ENCODE measurements at places on chromosomes 16 and 17.

DNA sequence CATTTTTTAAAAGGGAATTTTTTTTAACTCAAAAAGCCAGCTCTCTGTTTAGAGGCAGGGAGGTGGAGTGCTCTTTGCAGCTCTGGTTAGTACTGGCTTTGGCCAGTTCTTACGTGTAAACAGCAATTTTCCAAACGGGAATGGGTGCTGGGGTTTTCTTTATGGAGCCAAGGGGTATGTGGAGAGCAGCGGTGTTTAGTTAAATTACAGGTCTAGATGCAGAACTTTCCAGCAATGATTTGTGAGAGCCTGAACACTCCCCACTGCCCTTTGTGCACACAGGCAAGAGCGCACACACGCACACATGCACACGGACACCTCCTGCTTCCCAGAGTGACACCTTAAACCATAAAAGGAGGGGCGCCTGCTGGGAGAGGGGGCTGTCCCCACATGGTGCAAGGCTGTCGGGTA lies 140.2 kb downstream of the MSI2 start:
- DNase-seq, result no peak

DNA sequence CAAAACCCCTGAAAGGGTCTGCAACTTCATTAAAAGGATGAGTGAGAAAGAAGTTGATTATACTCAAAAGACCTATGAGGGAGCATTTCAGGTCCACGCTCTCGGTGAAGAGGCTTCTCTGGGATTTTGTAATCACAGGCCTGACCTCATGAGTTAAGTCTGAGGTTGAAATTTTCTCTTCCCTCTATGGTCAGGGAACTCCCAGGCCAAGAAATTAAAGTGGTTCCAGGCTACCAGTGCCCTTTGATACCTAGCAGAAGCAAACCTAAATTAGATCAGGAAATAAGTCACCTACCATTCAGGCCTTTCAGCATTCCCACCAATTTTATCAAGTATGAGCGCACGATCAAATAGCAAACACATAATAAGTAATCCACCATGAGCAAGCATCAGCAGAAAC lies 27.9 kb downstream of the MBTD1 start:
- no peak for DNase-seq

DNA sequence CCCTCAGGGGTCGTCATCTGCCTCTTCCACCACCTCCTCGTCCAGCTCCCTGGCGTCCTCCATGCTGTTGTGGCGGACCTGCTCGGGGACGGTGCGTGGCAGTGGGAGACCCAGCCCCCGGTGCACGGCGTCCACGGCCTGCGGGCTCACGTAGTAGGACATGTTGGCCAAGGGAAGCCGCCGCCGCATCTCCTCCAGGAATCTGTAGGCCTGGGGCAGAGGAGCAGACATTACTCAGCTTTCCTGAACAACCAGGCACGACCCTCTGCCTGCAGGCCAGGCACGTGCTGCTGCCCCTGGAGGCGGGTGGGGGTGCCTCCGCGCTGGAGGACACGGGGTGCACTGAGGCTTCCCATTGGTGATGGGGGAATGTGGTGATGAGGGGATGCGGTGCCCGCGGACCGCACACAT lies 17.8 kb downstream of the TELO2 start:
- no peak for DNase-seq

DNA sequence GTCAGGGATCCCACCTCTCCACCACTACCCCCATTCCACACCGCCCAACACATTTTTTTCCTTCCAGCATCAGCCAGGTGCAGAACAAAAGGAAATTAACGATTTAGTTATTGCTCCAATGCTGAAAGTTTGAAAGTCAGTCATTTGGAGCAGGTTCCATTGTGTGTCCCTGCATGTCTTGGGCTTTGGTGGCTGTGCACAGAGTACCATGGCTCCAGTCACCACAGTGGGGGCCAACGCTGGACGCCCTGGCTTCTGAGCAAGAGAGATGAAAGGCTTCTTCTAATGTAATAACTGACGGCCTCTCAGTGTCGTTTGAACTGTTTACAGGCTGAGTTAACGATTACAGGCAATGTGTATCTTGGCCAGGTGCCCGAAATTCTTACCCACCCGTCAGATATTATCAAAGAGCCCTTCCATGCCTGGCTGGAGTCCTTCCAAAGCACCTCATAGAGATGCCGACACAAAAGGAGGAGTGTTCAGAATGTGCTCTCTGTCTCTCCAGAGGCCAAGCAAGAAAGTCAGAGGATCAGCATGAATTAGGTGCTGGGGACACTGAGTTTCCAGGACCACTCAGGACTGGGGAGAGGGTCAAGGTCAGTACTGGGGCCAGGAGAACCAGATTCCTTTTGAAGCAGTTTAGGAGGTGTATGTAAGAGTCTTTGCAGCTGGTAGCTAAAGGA lies 25.9 kb downstream of the RNF43 start:
- peak; percentile 91 for DNase-seq

- DNase-seq, result no peak
These were observed 7.9 kb upstream of the BAHCC1 start for GRCh38 chr17:81387100-81388090.

GRCh38 chr17:13268791-13269595 lies 251.2 kb upstream of the ELAC2 start:
- DNase-seq, result no peak

GRCh38 chr17:83006515-83007455 lies 72.6 kb upstream of the METRNL start:
- no peak for DNase-seq

GRCh38 chr16:11625769-11626168 lies 39.0 kb upstream of the LITAF start:
- DNase-seq, result no peak

GRCh38 chr16:57624806-57625500 lies 3.5 kb upstream of the ADGRG1 start:
- no peak for DNase-seq

DNA sequence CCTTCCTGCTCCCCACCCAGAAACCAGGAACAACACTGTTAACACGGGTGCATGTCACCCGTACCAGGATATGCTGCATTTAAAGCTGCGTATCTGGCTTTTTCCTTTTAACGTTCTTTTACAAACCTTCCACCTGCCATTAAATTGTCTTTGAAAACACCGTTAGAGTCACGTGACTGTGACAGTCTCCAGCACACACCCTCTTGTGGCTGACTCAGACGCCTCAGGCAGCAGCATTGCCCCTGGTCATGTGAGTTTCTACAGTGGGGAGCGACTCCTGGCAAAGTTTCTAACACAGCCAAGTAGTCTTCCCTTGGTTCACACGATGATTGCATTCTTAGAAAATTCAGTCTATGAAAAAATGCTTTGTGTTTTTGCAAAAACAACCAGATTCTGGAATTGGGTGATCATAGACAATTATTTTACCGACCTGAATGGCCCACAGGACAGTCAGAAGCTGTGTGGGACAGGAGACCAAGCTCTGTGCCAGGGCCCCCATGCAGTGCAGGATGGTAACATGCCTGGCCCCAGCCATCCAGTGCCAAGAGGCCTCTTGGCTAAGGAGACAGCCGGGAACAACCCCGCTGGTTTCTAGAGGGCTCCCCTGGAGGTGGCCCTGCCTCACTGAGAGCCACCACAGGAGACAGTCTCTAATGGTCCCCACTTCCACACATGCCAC lies 199.1 kb downstream of the KATNIP start:
- peak; percentile 26 for DNase-seq

DNA sequence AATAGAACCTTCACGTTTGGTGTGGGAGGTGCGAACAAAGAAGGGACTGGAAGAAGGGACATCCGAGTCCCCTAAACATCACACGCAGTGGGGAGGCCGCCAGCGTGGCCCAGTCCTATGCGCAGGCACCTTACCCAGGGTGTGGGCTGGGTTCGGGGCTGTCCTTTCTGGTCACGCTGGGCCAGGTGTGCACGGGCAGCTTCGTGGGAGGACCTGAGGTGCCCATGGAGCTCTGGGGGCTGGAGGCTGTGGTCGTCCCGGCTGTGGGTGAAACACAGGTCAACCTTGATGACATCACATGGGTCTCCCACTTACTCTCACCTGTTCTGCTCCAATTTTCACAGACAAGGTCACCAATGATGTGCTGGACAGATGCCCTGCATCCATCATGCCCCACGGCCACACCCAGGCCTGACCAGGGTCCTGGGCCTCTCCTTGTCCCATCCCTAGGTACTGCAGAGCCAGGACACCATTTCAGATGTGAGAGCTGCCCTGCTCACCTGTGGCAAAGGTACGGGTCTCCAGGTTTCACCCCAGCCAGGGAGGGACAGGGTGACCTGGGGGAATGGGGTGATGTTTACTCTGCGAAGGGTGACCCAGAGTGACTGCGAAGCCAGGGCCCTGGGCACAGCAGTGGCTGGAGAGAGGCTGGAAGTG lies 3.1 kb downstream of the CD300C start:
- DNase-seq, result no peak

GRCh38 chr16:10684511-10685151 lies 10.1 kb downstream of the TEKT5 start:
- DNase-seq, result no peak

DNA sequence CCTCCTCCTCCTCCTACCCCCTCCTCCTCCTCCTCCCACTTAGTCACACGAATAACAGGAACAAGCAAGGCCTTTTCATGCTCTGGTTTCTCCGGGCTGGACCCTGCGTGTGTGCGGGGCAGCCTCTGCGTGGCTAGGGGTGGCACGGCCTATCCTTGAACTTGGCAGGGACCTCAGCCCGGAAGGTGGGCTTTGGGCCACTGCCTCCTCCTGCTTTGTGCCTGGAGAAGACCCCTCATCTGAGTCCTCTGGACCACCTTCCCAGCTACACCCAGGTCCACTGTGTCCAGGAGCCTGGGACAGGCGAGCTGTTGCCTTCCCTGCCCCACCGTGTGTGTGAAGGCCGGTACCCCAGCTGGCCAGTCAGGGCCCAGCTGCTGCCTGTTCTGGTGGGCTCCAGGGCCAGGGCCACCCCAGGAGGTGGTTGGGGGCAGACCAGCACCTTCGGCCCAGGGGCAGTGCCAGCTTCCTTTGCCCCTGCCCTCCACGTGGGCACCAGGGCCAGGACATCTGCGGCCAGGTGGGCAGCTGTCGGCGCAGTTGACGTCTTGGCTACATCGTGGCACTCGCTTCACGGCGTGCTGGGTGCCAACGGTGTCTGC lies 35.4 kb downstream of the GINS2 start:
- DNase-seq, result no peak

DNA sequence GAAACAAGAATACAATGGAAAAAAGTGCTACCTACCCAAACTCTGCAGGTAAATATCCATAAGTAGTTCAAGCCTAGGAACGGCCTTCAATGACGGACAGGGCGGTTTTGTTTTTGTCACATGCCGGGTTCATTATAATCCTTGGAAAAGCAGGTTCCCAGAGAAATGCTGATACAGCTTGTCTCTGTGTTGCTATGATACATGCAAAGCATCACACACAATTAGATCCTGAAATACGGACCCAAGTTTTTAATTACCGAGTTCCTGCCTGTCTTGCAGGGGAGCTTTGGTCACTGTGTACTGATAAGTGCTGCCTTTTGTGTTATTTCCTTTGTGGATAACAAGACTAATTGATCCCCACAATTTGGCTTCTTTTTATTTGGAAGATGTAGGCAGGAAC lies 217.4 kb downstream of the HAPSTR1 start:
- DNase-seq, result peak; percentile 22

DNA sequence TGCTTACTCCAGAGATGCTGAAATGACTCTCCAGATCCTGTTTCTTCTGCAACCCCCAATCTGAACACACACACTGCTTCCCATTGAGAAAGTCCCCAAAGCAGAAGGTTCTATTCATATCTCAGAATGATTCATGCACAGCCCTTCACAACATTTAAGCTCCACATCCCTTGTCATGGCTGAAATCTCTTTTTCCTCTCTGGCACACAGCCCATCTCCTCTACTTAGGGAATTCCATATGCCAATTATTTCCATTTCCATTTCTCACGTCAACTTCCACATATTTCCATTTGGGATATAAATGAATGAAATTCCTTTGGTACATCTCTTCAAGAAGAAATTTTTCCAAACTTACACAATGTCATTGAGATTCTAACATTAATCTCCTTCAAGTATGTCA lies 119.6 kb downstream of the CDH11 start:
- DNase-seq, result no peak

DNA sequence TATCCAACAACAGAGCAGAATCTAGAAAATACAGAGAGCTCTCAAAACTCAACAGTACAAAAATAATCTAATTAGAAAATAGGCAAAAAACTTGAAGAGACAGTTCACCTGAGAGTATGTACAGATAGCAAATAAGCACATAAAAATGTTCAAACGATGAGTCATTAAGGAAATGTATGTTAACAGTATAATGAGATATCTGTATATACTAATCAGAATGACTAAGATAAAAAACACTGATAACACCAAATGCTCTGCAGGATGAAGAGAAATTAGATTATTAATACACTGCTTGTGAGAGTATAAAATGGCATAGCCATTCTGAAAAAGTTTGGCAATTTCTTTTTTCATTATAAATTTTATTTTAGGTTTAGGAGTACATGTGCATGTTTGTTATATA lies 1307.6 kb upstream of the GOT2 start:
- no peak for DNase-seq

DNA sequence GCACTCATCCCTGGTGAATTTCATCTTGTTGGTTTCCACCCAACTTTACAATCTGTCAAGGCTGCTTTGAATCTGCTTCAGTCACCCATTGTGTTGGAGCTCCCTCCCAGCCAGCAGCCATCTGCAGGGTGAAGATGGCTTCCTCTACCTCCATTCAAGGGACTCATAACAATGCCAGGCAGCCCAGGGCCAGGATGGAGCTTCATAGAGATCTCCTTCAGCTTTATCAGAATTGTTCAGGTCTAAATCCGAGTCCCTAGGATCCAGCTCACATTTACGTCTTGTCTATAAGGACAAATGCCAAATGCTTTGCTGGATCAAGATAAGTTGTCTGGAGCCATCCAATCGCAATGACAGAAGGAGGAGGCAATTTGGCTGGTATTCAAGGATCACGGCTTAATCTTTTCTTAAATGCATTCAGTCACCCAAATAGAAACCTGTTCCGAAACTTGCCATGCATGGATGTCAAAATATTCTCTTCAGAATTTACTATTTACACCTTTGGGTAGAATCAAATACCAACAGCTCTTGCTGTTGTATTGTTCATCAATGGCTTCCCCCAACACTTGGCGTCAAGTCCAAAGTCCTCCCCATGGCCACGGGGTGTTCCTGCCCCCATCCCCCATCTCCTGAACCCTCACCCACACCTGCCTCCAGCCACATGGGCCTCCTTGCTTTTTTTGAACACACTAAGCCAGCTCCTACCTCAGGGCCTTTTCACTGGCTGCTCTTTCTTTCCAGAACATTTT lies 3.8 kb upstream of the FAM171A2 start:
- DNase-seq, result no peak

- no peak for DNase-seq
These were observed 26.9 kb downstream of the GPRC5B start for GRCh38 chr16:19857593-19858339.

- DNase-seq, result no peak
These were observed 4.3 kb downstream of the SLC5A2 start for GRCh38 chr16:31487071-31487719.

- DNase-seq, result no peak
These were observed 243.5 kb upstream of the CCL2 start for GRCh38 chr17:34011599-34011998.

DNA sequence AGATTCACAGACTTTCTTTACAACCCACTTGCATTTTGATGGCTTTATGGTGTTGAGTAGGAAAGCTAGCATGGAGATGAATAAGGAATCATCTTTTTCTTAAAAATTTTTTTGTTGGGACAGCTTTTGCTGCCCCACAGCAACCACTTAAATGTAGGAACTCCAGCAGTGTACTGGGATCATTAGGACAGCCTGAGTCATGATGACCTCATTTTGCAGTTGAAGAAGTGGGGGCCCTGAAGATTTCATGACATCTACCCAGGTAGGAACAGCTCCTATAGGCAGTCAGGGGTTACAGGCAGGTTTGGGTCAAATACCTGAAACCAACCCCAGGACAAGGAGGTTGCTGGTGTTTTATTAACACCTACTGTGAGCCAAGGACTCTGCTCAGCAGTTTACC lies 2.1 kb downstream of the METTL22 start:
- no peak for DNase-seq

Data from DMS153 (cell line).